Renal cortical epithelial cell (primary cell): ENCODE measurements at places on chromosomes 7 and 10. TPM values are rescaled to one million over a fixed set of nuclear protein-coding genes. Genes with fewer than 3 reads are reported as not detected.

- DNase-seq, result peak; percentile 66
Measured at GRCh38 chr10:72146071-72146470, 57.7 kb upstream of the SPOCK2 start.

GRCh38 chr7:105245398-105246114 lies 143.2 kb downstream of the SRPK2 start:
- DNase-seq, result peak; percentile 55

GRCh38 chr10:2658780-2659179 lies 408.6 kb upstream of the PFKP start:
- no peak for DNase-seq

DNA sequence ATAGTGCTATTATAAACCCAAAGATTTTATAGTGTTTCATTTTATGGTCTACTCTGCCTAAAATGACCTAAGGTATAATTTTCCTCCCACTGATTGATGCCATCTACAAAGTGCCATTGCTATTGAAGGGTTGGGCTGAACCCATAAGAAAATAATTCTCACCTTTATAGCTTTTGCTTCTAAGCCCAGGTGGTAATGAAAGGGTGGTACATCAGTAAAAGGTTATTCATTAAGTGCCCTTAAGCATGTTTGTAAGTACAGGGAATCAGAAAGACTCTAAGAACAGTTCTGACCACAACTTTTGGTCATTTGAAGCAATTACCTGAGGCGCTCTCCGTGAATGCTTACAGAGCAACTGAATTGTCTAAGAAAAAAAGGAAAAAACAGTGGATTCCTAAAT lies 1247.3 kb downstream of the NXPH1 start:
- DNase-seq, result peak; percentile 16

The HOXA5 gene
- 13.4 and 34.2 TPM in 2 replicates for total RNA-seq
